ENCODE measurements at places on chromosomes 7 and 10.

DNA sequence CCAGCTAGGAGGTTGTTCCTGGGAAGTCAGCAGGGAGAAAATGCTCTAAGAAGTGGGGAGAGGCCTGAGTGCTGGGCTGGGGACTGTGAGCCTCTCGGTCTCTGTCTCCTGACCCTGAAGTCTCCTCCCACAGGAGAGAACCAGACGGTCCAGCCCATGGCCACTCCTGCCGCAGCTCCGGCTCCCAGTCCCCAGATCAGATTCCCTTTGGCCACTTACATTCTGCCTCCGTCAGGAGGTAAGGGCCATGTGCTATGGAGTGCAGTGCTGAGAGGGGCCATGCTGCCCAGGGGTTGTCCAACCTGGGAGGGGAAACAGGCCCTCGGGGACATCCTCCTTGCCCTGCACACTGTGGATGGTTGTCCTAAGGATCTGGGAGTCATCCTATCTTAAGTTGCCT, 21.3 kb upstream of the ZNF467 start:
- no peak for DNase-seq

DNA sequence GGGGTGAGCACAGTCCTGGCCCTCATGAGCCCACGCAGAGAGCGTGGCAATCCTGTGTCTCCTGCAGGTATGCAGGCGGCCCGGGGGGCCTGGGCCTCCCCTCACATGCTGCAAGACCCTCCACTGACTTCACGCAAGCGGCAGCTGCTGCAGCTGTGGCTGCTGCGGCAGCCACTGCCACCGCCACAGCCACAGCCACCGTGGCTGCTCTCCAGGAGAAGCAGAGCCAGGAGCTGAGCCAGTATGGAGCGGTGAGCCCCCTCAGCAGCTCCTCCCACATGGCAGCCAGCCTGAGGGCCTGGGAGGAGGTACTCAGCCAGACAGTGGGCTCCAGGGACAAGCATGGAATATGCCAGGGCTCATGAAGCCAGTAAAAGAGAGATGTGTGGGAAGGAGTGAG, 8.7 kb downstream of the ZMIZ2 start:
- DNase-seq: no peak

GRCh38 chr7:28351450-28351849, 60.9 kb upstream of the CREB5 start:
- DNase-seq: no peak

DNA sequence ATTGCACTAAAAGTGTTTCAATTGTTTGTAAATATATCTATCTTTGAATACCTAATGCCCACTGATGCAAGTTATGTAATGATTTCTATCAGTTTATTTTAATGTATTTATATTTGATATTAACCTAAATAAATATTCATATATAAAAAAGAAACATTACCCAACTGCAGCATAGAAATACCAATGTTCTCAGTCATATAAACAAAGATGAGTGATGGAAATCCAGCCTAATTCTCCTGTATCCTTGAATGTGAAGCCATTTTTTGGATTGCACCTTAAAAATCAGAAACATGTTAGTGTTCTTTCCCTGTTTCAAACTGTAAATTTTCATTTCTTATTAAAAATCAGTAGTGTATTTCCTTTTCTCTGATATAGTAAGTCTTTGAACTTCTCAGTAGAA, 305.8 kb upstream of the GNAI1 start:
- no peak for DNase-seq

DNA sequence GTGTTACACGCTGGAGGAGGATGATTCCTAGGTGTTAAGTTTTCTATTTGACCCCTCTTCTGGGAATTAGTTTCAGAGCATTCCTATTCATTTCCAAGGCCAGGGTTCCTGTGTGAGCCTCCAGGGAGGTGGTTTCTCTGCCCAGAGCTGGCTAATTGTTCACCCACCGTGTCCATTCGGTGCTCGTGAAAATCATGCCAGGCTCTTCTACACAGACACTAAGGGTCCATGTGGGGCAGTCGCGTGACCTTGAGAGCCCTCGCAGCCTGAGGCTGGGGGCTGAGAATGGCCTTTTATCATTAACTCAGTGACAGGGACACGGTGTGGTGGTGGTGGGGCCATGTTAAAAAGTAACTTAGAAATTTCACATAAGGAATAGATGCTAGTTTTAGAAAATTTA, 83.7 kb downstream of the EMX2 start:
- no peak for DNase-seq

DNA sequence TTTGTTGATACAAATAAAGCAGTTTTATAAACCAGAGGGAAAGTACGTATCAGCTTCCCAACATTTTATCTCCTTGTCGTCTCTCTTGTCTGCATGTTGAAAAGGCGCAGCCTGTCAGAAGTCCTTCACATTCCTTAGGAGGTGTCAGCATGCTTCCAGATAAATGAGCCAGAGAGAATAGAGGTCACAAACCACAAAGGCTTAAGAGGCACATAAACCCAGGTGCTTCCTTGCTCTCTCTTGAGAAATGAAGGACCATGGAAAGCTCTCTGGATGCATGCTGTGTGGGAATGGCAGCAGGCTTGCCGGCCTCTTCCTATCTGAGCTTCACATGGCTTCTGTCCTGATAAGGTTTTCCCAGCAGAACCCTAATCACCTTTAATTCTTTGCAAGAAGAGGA, 448.5 kb downstream of the XPNPEP1 start:
- DNase-seq: no peak

DNA sequence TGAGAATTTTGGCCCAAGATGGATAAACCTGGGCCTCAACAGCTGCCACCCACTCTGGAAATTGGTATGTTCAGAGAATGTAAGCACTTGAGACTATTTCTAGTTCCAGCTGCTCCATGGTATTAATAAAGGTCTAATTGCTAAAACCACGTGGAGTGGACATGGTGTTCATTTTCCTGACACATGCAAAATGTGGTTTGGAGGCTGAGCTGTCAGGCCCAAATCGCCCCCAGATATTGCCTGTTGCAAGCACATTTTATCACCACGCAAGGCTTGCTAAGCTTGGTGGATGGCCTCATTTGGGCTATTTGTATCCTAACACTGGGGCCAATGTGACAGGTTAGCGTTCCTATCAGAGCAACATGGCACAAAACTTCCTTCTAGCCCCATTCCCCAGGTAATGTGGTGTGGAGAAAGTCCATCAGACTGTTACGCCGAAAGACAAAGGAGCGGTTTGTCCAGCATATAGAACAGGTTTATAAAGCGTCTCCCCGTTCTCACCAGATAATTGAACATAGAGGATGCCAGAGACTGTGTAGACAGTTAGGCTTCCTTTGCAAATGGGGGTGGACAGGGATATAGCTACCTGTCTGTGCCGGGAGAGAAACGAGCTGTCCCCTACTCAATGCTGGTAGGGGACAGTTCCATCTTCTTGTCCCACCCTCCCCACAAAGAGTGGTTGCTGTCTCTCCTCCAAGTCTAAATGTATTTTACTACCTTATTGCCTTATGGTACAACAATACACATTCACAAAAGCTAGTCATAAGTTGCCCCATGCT, 78.0 kb upstream of the ANKRD1 start:
- DNase-seq: no peak

DNA sequence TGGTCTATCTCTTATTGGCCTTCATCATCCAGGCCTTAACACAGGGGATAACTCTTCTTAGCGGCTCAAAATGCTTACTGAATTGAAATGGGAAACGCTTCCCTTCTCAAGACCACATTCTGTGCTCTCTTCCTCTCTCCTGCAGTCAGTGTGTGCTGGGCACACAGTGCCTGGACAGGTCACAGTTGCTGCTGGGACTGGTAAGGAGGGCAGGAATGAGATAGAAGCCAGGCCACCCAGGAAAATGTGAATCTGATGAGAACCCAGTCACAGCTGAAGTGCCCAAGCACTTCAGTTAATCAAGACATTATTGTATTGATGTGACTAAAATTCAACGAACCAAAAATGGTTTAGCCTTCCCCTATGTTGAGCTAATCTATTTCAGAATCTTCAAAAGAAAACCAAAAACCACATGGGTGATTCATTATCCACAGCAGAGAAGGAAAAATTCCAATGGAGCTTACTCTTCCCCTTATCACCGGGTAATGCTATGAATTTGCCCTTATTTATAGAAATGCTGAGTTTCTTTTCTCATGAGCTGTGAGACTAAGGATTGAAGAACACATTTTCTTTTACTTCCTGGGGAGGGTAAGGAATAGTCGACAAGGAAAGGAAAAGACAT, 41.2 kb upstream of the PLPP4 start:
- DNase-seq: no peak

- DNase-seq: no peak
Measured at GRCh38 chr10:32159264-32159663, 103.0 kb upstream of the KIF5B start.

GRCh38 chr10:118369641-118370205, 27.6 kb upstream of the FAM204A start:
- DNase-seq: no peak

- no peak for DNase-seq
Measured at GRCh38 chr7:108454674-108455550, 1.3 kb downstream of the NRCAM start.

DNA sequence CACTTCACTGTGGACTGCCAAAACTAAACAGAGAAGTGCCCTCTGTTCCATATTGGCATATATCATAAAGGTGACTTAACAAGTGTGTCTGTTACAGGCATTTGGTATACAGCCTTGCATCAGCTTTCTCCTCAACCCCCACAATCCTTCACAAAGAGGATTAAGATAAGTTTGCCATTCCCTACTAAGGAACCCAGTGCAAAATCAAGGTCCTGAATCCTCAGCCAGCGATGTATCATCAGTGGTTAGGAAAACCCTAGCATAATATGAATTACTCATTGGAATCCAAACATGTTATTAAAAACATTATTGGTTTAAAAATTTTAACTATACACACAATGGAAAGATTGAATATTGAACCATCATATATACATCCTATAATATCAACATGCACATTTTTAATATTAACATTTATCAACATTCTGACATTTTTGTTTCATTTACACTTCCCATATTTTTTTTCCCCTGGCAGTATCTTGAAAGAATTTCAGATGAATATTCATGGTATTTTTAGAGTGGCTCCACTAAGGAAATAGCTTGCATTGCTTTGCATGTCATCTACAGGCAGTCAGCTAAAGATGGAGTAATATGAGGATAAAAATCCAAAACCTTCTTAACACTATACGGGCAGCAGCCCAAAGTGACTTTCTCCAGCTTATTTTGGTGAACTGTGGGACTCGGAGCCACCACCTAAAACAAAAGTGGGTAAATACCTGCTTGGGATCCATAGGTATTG, 215.6 kb upstream of the CHRM2 start:
- no peak for DNase-seq

DNA sequence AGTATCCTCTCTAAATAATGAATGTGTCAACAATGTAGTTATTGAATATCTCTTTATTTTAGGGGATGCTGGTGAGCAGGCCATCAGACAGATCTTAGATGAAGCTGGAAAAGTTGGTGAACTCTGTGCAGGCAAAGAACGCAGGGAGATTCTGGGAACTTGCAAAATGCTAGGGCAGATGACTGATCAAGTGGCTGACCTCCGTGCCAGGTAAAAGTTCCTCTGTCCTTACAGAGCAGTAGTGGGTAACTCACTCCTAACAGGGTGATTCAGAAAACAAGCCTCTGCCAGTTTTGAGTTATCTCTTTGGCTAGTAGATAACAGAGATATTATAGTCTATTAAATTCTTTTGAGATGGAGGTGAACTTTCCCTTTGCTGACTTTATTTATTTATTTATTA, 67.3 kb downstream of the AP3M1 start:
- no peak for DNase-seq

GRCh38 chr7:31384466-31384865, 43.9 kb upstream of the NEUROD6 start:
- no peak for DNase-seq

GRCh38 chr10:44856696-44857095, 54.4 kb upstream of the TMEM72 start:
- DNase-seq: no peak

DNA sequence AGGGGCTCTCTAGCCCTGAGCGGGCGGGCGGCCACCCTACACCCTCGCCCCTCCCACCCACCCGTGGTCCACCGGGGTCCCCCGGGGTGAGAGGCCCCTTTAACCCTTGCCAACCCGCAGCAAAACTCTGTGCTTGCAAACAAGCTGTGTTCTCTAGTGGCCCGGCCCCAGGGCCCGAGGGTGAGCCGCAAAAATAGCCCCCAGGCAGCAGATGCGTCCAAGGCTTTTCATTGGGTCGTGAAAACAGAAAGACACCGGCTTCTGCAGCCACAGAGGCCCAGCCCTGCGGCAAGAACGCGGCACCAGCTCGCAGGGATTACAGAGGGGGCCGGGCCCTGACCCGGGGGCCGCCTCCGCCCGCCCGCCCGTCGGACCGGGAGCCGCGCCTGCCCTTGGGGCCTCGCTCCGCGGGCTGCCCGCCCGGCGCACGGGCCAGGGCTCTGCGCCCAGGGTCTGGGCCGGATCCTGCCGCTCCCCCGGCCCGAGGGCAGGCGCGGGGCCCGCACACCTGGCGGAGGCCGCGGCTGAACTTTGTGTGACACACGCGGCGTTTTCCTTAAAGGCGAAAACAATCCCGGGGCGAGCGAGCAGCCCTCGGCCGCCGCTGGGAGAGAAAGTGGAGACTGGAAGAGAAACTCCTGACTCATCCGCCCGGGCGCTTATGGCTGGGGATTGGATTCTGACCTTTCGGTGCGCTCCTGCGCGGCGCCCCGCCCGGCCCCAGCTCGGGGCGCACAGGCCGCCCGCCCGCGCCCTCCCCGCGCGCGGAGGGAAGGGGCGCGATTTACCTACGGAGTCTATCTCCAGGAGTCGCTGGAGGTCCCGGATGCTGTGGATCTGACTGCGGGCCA, 2.8 kb downstream of the PDGFA start:
- DNase-seq: no peak

DNA sequence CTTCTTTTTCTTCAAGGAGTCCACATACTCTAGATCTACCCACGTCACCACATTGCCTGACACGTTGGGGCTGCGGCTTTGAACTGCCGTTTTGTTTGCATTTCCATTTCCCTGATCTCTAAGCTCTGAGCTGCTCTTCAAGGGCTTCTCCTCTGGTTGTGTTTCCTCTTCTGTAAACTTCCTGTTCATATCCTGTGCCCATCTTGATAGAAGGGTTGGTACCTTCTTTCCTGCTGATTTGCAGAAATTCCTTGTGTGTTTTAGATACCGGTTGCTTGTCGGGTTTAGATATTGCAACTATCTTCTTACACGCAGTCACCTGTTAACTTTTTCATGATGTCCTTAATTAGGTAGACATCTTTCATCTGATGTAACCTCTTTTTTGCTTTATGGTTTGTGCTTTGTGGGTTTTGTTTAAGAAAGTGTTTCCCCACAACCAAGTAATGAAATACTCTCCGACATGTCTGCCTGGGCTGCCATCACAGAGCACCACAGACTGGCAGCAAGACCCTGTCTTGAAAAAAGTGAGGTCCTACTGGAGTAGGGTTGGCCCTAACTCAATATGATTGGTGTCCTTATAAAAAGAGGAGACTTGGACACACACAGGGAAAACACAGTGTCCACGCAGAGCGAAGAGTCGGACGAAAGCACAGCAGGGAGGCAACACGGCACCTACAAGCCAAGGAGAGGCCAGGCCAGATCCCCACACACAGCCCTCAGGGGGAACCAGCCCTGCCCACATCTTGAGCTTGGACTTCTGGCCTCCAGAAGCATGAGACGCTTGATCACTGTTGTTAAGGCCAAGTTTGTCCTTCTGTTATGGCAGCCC, 99.1 kb upstream of the PDGFA start:
- no peak for DNase-seq
